NCI-H187 (cell line): ENCODE measurements at places on chromosomes 7 and 10.

DNA sequence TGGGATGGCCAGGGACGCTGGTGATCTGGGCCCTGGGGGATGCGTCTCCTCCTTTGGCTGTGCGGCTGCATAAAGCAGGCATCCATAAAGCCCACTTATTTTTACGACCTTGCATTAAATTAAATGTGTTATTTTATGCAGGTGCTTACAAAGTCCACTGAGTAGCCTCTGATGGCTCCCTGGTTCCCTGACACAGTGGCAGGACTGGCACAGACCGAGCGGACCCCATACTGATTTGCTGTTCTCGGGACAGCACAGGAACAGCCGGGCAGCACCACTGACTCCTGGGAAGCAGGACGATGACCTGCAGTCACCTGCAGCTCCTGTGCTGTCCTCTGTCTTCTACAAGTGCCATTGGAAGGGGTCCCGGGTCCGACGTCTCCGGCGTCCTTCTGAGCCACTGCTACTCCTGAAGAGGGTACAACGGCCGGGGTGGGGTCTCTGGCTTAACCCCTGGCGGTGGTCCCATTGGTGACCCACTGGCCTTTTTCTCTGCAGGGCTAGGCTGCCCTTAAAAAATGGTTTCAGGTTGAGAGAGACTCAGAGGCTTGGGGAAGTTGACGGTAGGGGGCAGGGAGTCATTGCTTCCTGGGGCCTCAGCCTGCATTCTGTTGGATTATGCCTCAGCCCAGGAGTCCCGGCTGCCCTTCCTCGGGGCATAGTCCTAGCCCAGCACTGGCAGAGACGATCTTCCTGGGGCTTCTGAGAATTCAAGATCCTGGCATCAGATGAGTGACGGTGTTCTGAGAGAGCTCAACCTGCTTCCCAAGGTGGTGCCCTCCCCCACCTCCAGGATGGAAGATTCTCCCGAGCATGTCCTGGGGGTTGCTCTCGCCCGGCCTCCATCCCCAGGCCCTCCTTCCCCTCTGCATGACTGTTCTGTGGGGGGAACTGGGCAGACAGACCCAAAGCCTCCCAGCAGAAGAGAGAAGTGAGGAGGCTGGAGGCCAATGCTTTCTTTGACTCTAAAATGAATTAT lies 330.1 kb downstream of the ADARB2 start:
- DNase-seq: no peak

- DNase-seq: no peak
Measured at GRCh38 chr10:124525751-124526600, 64.4 kb downstream of the LHPP start.

DNA sequence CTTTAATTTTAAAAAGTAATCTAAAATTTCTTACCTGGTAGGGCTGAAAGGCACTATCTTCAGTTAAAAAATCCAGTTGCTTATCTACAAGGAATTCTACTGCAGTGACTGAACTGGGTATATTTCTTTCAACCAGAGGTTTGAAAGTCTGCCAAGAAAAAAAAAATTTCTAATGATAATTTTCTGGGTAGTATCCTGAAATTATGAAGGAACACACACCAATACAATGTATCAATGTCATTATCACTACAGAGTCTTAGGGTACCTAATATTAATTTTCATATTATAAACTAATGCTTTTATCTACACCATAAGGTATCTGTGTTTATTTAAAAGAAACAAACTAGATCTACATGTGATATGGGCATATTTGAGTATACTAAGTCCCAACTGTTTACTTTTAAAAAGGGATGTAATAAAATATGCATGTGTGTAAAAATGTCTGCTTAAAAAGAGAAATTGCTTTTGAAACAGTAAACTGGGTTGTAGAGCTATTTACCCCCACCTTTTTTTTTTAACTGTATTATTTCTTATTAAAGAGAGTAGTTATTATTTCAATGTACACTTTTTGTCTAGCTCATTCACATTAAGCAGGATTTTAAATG lies 131.6 kb downstream of the NRBF2 start:
- no peak for DNase-seq

DNA sequence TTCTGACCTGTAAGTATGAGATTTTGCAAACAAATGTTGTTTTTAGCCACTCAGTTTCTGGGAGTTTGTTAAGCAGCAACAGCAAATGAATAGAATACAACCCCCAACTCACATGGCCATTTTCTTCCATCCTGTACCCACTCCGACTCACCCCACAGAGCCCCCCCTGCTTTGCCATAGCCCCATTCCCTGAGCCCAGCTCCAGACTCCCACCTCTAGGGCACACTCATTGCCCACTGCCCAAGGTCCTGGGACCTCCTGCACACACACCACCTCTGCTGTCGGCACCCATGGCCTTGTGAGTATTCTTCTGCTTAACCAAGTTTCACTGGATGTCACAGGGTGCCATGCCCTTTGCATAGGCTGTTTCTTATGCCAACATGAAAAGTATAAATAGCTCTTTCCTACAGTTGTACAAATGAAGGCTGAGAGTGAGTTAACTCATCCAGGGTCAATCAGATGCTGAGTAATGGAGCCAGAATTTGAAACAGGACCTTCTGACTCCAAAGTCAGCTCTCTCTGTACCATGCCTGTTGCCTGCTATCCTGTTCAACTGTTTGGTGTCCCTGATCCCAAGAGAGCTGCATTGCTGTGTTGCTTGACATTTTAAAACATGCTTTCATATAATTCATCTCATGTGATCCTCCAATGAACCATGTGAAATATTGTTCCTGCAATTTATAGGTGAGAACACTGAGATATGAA lies 367.8 kb upstream of the ZMIZ1 start:
- DNase-seq: no peak
